ENCODE measurements at places on chromosomes 11 and 22.

- DNase-seq = no peak
These were observed 19.4 kb downstream of the HTR3A start for GRCh38 chr11:113994077-113994954.

GRCh38 chr22:36352803-36353507 lies 34.8 kb downstream of the MYH9 start:
- no peak for DNase-seq

GRCh38 chr11:131916638-131917037 lies 546.2 kb downstream of the NTM start:
- no peak for DNase-seq

DNA sequence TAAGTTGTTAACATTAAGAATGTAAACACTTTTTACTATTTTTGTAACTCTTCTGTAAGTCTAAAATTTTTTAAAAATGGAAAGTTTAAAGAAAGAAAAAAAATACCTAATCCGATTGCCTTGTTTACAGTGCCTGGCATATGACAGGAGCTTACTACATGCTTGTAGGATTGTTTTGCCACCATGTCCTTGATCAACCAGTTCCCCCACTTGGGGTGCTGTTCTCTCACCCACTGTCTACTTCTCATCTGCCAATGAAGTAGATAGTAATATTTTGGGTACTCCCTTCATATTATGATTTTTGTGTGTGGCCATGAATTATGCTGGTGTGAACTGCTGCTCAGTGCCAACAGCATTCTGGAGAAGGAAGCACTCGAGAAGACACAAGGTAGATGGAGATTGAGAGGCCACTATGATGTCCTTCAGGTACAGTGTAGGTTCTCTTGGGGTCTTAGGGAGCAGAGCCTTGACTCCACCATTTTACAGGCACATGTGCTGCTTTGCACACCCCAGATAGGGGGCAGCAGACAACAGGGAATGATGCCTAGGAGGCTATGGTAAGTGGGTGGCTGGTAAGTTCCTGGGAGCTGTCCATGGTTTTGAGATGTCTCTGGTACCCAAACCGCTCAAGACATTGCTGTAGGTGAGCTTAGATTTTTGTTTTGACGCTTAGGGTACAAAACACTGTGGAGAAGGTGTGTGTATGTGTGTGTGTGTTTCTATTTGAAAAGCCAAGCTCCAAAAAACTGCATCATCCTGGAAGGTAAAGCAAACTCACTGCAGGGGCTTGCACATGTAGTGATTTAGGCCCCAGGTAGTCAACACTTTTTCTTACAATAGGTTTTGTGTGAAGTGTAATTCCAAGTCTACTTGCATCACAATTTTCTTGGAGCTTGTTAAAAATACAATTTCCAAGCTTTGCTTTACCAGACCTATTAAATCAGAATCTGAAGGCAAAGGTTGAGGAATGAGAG lies 494.5 kb upstream of the LARGE1 start:
- peak; percentile 56 for DNase-seq

DNA sequence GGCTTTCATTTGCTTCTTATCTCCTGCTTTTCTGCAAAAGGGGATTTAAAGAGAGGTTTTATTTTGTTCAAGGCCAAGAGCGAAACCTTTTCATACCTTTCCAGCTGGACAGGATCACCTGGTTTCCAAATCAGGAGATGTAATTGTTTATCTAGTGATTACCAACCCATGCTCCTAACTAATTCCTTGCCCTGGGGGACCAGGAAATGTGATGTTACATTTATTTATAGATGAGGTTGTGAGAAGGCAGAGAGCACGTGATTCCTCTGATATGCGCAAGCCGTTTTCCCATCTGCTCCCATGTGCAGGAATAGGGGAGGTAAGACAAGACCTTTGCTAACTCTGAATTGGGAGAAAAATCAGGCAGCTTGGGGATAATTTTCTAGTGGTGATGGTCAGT lies 507.2 kb upstream of the LARGE1 start:
- DNase-seq = no peak

- no peak for DNase-seq
These were observed 946.5 kb upstream of the RAG2 start for GRCh38 chr11:37544491-37544890.

- DNase-seq = peak; percentile 80
These were observed 128.7 kb upstream of the TOP3B start for GRCh38 chr22:22111267-22111751.

GRCh38 chr11:93757924-93758865 lies 16.7 kb downstream of the C11orf54 start:
- DNase-seq = no peak

DNA sequence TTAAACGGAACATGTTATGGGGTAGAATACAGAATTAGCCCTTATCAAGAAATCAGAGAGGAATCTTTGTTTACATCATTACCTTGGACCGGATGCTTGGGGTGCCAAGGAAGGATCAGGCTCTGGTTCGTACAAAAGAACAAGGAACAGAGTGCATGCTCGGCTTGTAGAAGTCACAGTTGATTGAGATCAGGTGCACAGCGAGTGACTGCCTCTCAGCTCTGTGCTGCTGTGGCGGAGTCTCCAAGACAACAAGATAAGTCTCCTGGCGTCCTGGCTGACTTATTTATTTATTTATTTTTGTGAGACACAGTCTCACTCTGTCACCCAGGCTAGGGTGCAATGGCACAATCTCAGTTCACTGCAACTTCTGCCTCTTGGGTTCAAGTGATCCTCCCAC lies 31.8 kb downstream of the GLB1L2 start:
- DNase-seq = no peak

DNA sequence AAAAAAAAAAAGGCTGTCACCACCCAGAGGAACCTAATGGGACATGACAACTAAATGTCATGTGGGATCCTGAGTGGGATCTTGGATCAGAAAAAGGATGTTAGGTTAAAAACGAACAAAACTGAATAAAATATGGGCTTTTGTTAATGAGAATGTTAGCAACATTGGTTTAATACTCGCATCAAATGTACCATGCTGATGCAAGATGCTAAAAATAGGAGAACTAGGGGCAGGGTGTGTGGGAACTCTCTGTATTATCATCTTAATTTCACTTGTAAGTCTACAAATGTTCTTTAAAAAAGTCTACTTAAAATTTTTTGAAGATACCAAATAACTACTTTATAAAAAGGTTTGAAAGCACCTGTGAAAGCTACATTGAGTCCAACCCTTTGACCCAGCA lies 88.8 kb upstream of the PRR5 start:
- DNase-seq = no peak
